ENCODE measurements at places on chromosomes 1 and 21. TPM values are rescaled to one million over a fixed set of nuclear protein-coding genes. Genes with fewer than 3 reads are reported as not detected.
A peak's percentile ranks its signal among the peaks of the same experiment; 100 is the strongest.

GRCh38 chr1:24364975-24365678, 46.0 kb downstream of the GRHL3 start:
- H3K4me3 ChIP-seq = no peak overlapping the region
- no peaks in the 10 kb centered on the region for H3K36me3 ChIP-seq
- DNase-seq = no peak
- H3K27ac ChIP-seq = no peak overlapping the region

- no peaks in the 10 kb centered on the region for H3K36me3 ChIP-seq
- H3K4me3 ChIP-seq = no peak overlapping the region
- H3K27ac ChIP-seq = no peak overlapping the region
- H3K4me1 ChIP-seq = no peaks in the 10 kb centered on the region
- no peaks in the 10 kb centered on the region for H3K27me3 ChIP-seq
These were observed 276.5 kb downstream of the PLPP3 start for GRCh38 chr1:56302878-56303277.

DNA sequence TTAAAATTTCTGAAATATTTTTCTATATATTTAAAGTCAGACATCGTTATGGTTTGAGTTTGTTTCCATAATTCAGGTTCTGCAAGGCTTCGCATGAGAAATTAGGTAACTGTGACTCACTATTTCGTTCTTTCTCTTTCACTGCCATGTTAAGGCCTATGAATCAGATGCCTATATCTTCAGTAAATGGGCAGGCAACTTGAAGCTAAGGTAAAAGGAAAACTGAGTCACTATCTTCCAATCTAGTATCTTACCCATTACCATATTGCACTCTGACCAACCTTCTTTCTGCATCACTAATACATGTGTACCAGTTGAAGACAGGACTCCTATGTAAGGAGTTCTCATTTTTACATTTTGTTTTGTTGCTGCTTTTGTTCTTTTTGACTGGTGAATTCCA, 37.8 kb downstream of the PYHIN1 start:
- DNase-seq = no peak
- no peaks in the 10 kb centered on the region for H3K4me1 ChIP-seq
- H3K36me3 ChIP-seq = no peaks in the 10 kb centered on the region
- no peaks in the 10 kb centered on the region for H3K27me3 ChIP-seq
- H3K27ac ChIP-seq = no peak overlapping the region

Gene ITLN2
- 12.8 TPM for total RNA-seq

DNA sequence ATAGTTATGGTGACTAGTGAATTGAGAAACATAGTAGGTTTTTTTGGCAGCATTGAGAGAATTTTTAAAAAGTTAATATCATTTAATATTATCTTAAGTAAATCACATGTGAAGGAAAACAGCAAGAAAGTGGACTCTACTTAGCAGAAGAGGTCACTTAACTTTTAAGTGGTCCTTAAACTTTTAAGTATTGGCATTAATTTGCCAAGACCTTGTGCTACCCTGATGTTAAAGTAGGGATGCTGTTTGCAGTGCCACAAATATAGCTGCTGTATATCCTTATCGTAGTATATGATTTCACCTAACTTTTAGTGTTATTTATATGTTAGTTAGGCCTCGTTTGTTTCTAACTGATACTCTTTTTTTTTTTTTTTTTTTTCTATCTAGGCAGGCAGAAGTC, 40.2 kb downstream of the SMG7 start:
- peaks cover 7% of the 10 kb centered on the region for H3K36me3 ChIP-seq
- H3K4me3 ChIP-seq = no peak overlapping the region
- H3K4me1 ChIP-seq = peaks cover 22% of the 10 kb centered on the region
- no peak overlapping the region for H3K27ac ChIP-seq
- no peaks in the 10 kb centered on the region for H3K27me3 ChIP-seq

DNA sequence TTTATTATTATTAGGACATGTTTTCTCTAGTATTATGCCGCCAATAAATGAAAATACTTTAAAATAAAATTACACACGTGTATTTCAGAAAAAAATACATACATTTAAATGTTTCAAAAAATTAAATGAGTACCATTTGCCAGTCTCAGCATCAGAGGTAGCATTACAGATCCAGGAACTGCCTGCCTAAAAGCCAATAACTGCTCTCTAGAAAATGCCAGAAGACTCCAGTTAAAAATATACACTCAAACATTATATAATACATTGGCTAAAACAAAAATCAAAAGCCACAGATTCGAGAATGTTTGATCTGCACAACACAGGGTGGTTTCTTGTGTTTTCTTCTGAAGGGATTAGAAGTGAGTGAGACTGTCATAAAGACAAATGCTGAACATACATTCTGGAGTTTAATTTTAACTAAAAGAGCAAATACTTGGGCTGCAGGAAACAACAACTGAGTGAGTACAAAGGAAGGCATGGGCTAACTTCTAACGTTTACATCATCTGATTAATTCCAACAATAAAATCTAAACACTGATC, 105.5 kb downstream of the RERE start:
- DNase-seq = no peak
- H3K36me3 ChIP-seq = no peaks in the 10 kb centered on the region
- peak overlapping the region; percentile 82 for H3K27ac ChIP-seq

DNA sequence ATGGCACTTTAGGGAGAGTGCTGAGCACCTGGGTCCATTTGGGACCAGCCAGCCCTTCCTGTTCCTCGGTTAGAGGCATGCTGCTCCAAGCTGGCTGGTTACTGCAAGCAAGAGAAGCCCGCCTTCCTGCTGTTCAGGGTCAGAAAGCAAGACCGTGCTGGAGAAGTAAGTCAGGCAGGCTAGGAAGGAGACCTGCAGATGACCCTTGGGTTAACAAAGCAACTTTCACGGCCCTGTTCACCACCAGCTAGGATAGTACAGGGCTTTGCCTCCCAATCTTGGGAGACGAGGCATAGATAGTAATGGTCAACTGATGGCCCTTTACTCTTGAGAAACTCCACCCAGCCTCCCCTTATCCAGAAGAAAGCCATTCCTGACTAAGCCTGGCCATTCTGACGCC, 136.1 kb downstream of the DHRS3 start:
- DNase-seq = no peak
- H3K27ac ChIP-seq = no peak overlapping the region
- H3K4me1 ChIP-seq = peaks cover 9% of the 10 kb centered on the region
- H3K36me3 ChIP-seq = no peaks in the 10 kb centered on the region
- H3K27me3 ChIP-seq = no peaks in the 10 kb centered on the region

Gene CD53
- total RNA-seq = 0.93 TPM

GRCh38 chr1:15332525-15332924, 77.2 kb upstream of the EFHD2 start:
- no peak overlapping the region for H3K4me3 ChIP-seq
- H3K27ac ChIP-seq = no peak overlapping the region
- no peaks in the 10 kb centered on the region for H3K4me1 ChIP-seq
- no peaks in the 10 kb centered on the region for H3K27me3 ChIP-seq
- H3K36me3 ChIP-seq = no peaks in the 10 kb centered on the region

DNA sequence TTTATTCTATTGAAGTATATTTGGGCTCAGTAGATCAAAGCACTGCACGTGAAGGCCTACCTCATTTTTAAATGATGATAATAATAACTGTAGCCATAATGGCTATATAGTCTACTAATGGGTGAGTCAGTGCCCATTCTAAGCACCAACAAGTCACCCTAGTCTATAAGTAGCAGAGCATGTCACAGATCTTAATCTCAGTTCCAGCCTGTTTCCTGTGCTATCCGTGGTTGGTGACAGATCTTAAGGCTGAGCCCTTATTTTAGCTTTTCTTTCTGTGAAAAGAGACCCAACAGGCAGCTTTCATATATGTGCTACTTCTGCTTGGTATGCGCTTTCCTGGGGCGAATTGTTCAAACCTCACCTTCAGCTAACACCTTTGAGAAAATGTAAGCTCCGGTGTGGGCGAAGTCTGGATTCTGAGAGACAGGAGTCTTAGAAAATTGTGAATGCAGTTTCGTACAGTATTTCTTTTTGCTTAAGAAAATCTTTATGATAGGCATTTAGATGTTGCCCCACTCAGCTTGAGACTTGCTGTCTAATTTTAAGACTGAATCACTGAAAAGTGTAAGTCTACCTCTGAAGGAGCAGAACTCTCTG, 59.6 kb downstream of the FMN2 start:
- H3K4me3 ChIP-seq = no peak overlapping the region
- no peaks in the 10 kb centered on the region for H3K4me1 ChIP-seq
- H3K36me3 ChIP-seq = no peaks in the 10 kb centered on the region
- H3K27ac ChIP-seq = no peak overlapping the region
- no peak for DNase-seq
- no peaks in the 10 kb centered on the region for H3K27me3 ChIP-seq

Gene RNF223
- total RNA-seq = not detected

- DNase-seq = peak; percentile 66
- no peaks in the 10 kb centered on the region for H3K4me1 ChIP-seq
- H3K27me3 ChIP-seq = no peaks in the 10 kb centered on the region
- H3K27ac ChIP-seq = no peak overlapping the region
- no peaks in the 10 kb centered on the region for H3K36me3 ChIP-seq
These were observed 35.7 kb upstream of the CAP1 start for GRCh38 chr1:40004857-40005256.

Gene DYRK1A
- 82.9 TPM for total RNA-seq

- H3K27ac ChIP-seq = no peak overlapping the region
- DNase-seq = no peak
- H3K36me3 ChIP-seq = no peaks in the 10 kb centered on the region
- no peaks in the 10 kb centered on the region for H3K4me1 ChIP-seq
These were observed 168.9 kb downstream of the LMO4 start for GRCh38 chr1:87497380-87498203.

DNA sequence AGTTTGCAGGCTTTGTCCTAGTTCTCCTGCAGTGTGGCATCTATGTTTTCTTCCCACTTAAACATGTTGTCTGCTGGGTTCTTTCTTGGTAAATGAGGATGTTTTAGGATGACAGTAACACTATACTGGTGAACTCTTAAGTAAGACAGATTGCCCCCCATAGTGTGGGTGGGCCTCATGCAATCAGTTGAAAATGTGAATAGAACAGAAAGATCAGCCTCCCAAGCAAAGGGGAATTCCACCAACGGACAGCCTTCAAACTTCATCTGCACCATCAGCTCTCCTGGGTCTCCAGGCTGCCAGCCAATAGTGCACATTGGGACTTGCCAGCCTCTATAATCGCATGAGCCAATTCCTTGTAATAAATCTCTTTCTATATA, 10.7 kb upstream of the TARBP1 start:
- H3K27ac ChIP-seq = no peak overlapping the region
- no peak for DNase-seq
- H3K4me3 ChIP-seq = no peak overlapping the region
- H3K4me1 ChIP-seq = peaks cover 11% of the 10 kb centered on the region
- H3K36me3 ChIP-seq = no peaks in the 10 kb centered on the region

GRCh38 chr1:174097426-174097825, 61.9 kb upstream of the RABGAP1L start:
- H3K27ac ChIP-seq = no peak overlapping the region
- DNase-seq = no peak
- H3K4me3 ChIP-seq = no peak overlapping the region
- H3K27me3 ChIP-seq = no peaks in the 10 kb centered on the region

DNA sequence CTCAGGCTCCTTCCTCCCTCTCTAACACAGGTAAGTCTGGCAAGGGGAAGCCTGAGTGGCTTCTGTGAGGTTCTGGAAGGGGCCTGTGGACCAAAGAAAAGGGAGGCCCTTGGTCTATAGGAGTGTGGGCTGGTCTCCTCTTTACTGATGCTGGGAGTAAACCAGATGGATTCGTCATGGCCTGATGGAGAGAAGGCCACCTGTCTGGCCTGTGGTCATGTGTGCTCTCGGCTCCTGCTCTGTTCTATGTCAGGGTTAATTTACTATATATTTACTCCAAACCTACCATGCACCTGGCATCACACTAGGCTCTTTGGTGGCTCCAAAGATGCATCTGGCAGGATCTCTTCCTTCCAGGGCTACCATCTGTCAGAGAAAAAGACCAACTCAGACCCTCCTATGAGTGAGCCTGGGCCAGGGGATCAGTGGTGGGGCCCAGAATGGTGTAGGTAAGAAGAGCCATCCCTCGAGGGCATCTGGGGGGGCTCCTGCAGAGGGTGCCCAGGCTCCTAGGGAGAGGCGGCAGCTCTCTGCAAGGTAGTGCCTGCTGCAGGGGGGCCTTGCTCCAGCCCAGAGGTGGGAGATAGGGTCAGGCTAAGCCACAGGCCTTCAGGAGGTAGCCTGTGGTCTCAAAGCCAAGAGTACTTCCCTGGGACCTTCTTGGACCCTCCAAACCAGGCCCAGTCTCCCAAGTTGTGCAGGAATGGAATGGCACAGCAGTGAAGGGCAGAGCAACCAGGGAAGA, 68.2 kb upstream of the SELENON start:
- no peak overlapping the region for H3K27ac ChIP-seq
- H3K4me1 ChIP-seq = no peaks in the 10 kb centered on the region
- H3K4me3 ChIP-seq = no peak overlapping the region
- no peaks in the 10 kb centered on the region for H3K27me3 ChIP-seq

- no peaks in the 10 kb centered on the region for H3K27me3 ChIP-seq
- no peaks in the 10 kb centered on the region for H3K36me3 ChIP-seq
- no peak overlapping the region for H3K4me3 ChIP-seq
- DNase-seq = no peak
- H3K27ac ChIP-seq = no peak overlapping the region
- H3K4me1 ChIP-seq = no peaks in the 10 kb centered on the region
These were observed 141.7 kb downstream of the TBX15 start for GRCh38 chr1:118846443-118846842.

- H3K4me3 ChIP-seq = peak overlapping the region; percentile 98
- no peaks in the 10 kb centered on the region for H3K27me3 ChIP-seq
These were observed 423 bp downstream of the URB1 start for GRCh38 chr21:32392299-32392879.

GRCh38 chr1:235409042-235409820, 42.0 kb downstream of the TBCE start:
- no peak overlapping the region for H3K4me3 ChIP-seq
- no peak for DNase-seq
- no peaks in the 10 kb centered on the region for H3K27me3 ChIP-seq
- no peaks in the 10 kb centered on the region for H3K36me3 ChIP-seq
- H3K27ac ChIP-seq = no peak overlapping the region

Gene CRABP2
- 35.1 TPM for total RNA-seq

Gene PLCH2
- total RNA-seq = 0.31 TPM

Gene ETV3L
- not detected for total RNA-seq

GRCh38 chr1:162003830-162004215, 19.8 kb downstream of the OLFML2B start:
- no peak for DNase-seq
- H3K4me3 ChIP-seq = no peak overlapping the region
- no peaks in the 10 kb centered on the region for H3K36me3 ChIP-seq

Gene GNAT2
- 0.21 TPM for total RNA-seq

- no peak overlapping the region for H3K4me3 ChIP-seq
- no peaks in the 10 kb centered on the region for H3K4me1 ChIP-seq
- H3K27ac ChIP-seq = no peak overlapping the region
- H3K27me3 ChIP-seq = no peaks in the 10 kb centered on the region
- H3K36me3 ChIP-seq = no peaks in the 10 kb centered on the region
- peak; percentile 93 for DNase-seq
These were observed 547.9 kb upstream of the TMPRSS15 start for GRCh38 chr21:18951271-18952038.

GRCh38 chr1:83996621-83997020, 2.3 kb downstream of the TTLL7 start:
- no peak for DNase-seq
- peaks cover 43% of the 10 kb centered on the region for H3K27me3 ChIP-seq
- peaks cover 10% of the 10 kb centered on the region for H3K4me1 ChIP-seq
- H3K36me3 ChIP-seq = no peaks in the 10 kb centered on the region
- H3K4me3 ChIP-seq = no peak overlapping the region

All from GM23338 (cell line).